Spleen (tissue), 13 donors: ENCODE measurements at places on chromosomes 7 and 10.

GRCh38 chr7:50653126-50653864, 88.1 kb upstream of the DDC start:
- H3K36me3 ChIP-seq = no peaks in the 10 kb centered on the region
- peaks cover 20% of the 10 kb centered on the region for H3K4me1 ChIP-seq
- peak overlapping the region; percentile 65 for H3K27ac ChIP-seq

GRCh38 chr10:71964098-71964742, at the start of gene CHST3:
Gene CHST3 (plus strand): TSS chr10:71964395. CDS start chr10:72005843, 41,448 bp downstream.
- no peaks in the 10 kb centered on the region for H3K36me3 ChIP-seq
- H3K4me3 ChIP-seq = peak within 1 kb of the TSS; percentile 47
- DNase-seq = no peak

- H3K27me3 ChIP-seq = no peaks in the 10 kb centered on the region
- H3K27ac ChIP-seq = no peak overlapping the region
- no peak overlapping the region for H3K4me3 ChIP-seq
- no peaks in the 10 kb centered on the region for H3K4me1 ChIP-seq
- DNase-seq = no peak
Measured at GRCh38 chr7:36794689-36795088, 70.4 kb upstream of the AOAH start.

- H3K4me1 ChIP-seq = no peaks in the 10 kb centered on the region
- no peak overlapping the region for H3K27ac ChIP-seq
- H3K27me3 ChIP-seq = no peaks in the 10 kb centered on the region
- no peak for DNase-seq
- no peak overlapping the region for H3K4me3 ChIP-seq
Measured at GRCh38 chr7:137813541-137813940, 33.2 kb downstream of the DGKI start.

- no peak overlapping the region for H3K4me3 ChIP-seq
- no peaks in the 10 kb centered on the region for H3K36me3 ChIP-seq
- no peak for DNase-seq
- H3K27ac ChIP-seq = no peak overlapping the region
- peaks cover 34% of the 10 kb centered on the region for H3K4me1 ChIP-seq
- H3K27me3 ChIP-seq = no peaks in the 10 kb centered on the region
Measured at GRCh38 chr10:78539247-78539766, 505.6 kb downstream of the RPS24 start.

DNA sequence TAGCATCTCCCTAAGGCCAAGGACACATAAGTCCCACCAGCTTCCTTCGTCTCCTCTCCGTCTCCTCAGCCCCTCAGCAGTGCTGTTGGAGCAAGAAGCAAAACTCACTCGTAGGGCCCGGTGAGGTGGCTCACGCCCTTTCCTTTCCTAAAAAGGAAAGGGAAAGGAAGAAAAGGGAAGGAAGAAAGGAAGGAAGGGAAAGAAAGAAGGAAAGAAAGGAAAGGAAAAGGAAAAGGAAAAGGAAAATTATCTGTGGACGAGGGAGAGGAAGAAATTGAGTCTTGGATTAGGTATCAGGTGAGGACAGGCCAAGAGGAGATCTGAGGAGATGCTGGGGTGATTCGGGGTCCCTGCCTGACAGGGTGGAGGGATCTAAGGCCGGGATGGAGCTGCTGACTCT, 3.1 kb upstream of the ZNF316 start:
- H3K4me3 ChIP-seq = no peak overlapping the region
- no peak overlapping the region for H3K27ac ChIP-seq
- no peaks in the 10 kb centered on the region for H3K27me3 ChIP-seq

GRCh38 chr10:132715776-132716680, 69.9 kb downstream of the NKX6-2 start:
- H3K4me1 ChIP-seq = no peaks in the 10 kb centered on the region
- H3K36me3 ChIP-seq = peaks cover 62% of the 10 kb centered on the region
- no peak overlapping the region for H3K4me3 ChIP-seq

DNA sequence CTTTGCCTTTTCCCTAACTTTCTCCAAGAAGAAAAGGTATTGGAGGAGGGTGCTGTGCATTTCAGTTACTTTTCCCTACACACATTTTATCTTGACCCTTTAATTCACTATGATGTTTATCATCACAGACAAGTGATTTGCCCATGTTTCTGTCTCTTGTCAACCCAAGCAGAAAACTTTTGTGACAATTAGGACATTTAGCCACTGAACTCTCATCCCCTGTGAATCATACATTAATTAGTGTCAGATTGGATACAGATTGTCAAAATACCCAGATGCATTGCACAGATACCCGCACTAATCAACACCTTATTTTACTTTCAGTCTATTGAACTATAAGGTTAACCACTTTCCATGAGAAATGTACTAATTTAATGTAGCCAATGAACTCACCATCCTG, 912.9 kb downstream of the SORCS1 start:
- no peak for DNase-seq
- no peaks in the 10 kb centered on the region for H3K4me1 ChIP-seq
- no peak overlapping the region for H3K4me3 ChIP-seq
- H3K27ac ChIP-seq = no peak overlapping the region
- H3K36me3 ChIP-seq = no peaks in the 10 kb centered on the region

GRCh38 chr10:132514821-132515520, 22.6 kb upstream of the INPP5A start:
- peak overlapping the region; percentile 79 for H3K27ac ChIP-seq
- H3K4me1 ChIP-seq = peaks cover 49% of the 10 kb centered on the region
- peak; percentile 86 for DNase-seq

DNA sequence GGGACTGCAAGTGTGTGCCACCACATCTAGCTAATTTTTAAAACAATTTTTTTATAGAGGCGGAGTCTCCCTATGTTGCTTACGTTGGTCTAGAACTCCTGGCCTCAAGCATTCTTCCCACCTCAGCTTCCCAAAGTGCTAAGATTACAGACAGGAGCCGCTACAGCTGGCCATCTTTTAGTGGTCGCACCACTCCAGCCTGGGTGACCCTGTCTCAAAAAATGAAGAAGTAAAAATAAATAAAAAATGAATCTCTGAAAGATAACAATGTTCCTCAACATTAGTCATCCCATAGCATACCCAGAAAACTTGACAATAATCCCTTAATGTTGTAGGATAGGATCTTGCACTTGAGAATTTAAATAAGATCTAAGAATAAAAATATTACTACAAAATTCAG, 18.2 kb downstream of the WBP1L start:
- peaks cover 51% of the 10 kb centered on the region for H3K4me1 ChIP-seq
- peaks cover 40% of the 10 kb centered on the region for H3K36me3 ChIP-seq
- H3K4me3 ChIP-seq = no peak overlapping the region
- H3K27me3 ChIP-seq = no peaks in the 10 kb centered on the region
- H3K27ac ChIP-seq = no peak overlapping the region

GRCh38 chr10:25104441-25104840, 70.4 kb upstream of the GPR158 start:
- no peak overlapping the region for H3K27ac ChIP-seq
- H3K4me3 ChIP-seq = no peak overlapping the region
- DNase-seq = no peak
- no peaks in the 10 kb centered on the region for H3K27me3 ChIP-seq
- no peaks in the 10 kb centered on the region for H3K36me3 ChIP-seq

GRCh38 chr10:71964743-71965515, 734 bp downstream of the CHST3 start:
- H3K4me1 ChIP-seq = peaks cover 31% of the 10 kb centered on the region
- peak overlapping the region; percentile 76 for H3K27ac ChIP-seq
- peaks cover 20% of the 10 kb centered on the region for H3K27me3 ChIP-seq
- H3K4me3 ChIP-seq = peak overlapping the region; percentile 35
- no peaks in the 10 kb centered on the region for H3K36me3 ChIP-seq
- DNase-seq = no peak

GRCh38 chr10:126930131-126930882, 25.1 kb downstream of the DOCK1 start:
- DNase-seq = no peak
- no peak overlapping the region for H3K4me3 ChIP-seq
- H3K36me3 ChIP-seq = no peaks in the 10 kb centered on the region
- H3K27me3 ChIP-seq = no peaks in the 10 kb centered on the region
- peak overlapping the region; percentile 40 for H3K27ac ChIP-seq

DNA sequence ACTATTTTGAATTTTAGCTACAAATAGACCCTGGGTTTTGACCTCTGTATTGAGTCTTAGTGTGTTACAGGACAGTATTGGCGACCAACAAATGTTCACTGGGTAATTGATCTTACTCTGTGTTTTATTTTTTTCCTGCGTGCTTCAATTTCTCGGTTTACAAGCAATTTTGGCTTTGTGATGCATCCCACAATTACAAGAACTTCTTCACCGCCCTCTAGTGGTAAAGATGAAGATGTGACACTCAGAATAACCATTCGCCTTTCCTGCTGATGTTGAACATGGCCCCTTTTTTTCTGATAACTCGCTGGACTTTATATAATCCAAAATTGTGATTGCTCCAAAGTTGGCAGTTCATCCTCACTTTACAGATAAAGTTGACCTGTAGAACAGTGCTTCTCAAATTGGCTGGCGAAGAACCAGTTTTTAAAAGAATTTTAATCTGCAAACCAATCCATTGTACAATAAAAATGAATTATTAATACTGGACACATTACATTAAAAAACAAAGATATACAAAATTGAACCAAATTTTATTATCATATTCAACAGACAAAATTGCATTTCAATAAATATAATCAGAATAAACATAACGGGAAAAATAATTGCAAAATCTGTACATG, 20.2 kb upstream of the SMC3 start:
- H3K27ac ChIP-seq = peak overlapping the region; percentile 45
- H3K27me3 ChIP-seq = no peaks in the 10 kb centered on the region
- no peak overlapping the region for H3K4me3 ChIP-seq

DNA sequence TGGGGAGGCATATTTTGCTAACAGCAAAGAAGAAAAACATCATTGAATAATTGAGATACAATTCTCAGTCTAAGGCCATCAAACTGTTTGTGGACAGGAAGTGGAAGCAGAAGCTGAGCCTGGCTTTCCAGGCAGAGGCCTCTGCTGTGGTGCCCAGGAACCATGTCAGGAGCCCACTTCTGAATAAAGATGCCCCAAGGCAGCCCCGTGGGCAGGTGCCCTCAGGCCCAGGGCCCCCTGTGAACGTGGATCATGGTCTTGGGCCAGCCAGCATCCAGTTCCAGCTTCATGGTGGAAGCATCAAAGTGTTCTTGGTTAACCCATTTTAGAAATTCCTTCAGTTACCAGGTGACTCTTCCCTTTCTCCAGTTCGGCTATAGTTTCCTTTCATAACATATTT, 346.8 kb downstream of the PTPRN2 start:
- H3K27me3 ChIP-seq = no peaks in the 10 kb centered on the region
- no peaks in the 10 kb centered on the region for H3K4me1 ChIP-seq
- no peak for DNase-seq
- no peak overlapping the region for H3K27ac ChIP-seq
- H3K4me3 ChIP-seq = no peak overlapping the region
- H3K36me3 ChIP-seq = no peaks in the 10 kb centered on the region

DNA sequence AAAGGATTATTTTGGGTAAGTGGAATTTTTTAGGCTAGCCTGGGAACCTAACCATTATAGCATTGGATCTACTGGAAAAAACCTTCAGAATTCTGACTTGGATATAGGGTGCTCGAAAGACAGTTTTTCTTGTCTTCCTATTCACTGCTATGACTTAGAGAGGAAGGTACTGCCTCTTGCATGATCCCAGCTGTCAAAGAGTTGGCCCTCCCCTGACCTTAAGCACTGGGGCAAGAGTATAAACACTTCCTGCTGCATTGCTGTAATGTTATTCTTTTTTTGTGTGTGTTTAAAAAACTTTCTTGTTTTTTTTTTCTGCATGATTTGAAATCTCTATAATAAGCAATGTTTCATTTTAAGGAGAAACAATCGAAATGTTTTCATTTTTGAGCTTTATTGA, 113.0 kb downstream of the LRMDA start:
- DNase-seq = no peak
- H3K36me3 ChIP-seq = no peaks in the 10 kb centered on the region
- H3K4me1 ChIP-seq = peaks cover 28% of the 10 kb centered on the region

DNA sequence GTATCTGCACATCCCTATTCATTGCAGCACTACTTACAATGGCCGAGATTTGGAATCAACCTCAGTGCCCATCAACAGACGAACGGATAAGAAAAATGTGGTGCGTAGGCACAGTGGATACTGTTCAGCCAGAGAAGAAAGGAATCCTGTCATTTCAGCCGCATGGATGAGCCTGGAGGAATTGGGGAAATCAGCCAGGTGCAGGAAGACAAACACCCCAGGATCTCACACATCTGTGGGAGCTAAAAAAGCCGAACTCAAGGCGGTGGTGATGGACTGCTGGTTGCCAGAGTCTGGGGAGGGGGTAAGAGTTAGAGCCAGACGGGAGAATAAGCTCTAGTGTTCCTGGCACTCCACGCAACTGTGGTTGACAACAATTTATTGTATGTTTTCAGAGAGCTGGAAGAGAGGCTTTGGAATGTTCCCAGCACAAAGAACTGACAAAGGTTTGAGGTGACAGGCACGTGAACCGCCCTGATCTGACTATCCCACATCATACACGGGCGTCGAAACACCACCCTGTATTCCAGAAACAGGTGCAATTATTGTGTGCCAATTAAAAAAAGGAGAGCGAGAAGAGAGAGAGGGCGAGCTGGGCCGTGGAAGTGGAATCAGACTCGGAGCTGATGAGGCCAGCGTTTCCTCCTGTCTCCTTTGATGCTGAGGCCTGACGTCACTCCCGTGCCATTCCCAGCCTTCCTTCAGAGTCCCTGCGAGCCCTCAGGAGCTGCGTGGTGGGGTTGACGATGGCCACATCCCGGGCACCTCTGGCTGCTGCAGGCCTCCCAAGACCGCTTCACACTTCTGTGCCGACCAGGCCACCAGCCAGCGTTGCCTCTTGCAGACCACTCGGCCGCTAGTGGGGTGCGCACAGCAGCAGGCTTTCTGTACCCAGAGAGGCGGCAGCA, 189.5 kb downstream of the DNAJB6 start:
- H3K27me3 ChIP-seq = no peaks in the 10 kb centered on the region
- H3K27ac ChIP-seq = no peak overlapping the region
- no peaks in the 10 kb centered on the region for H3K4me1 ChIP-seq
- peak; percentile 69 for DNase-seq
- no peaks in the 10 kb centered on the region for H3K36me3 ChIP-seq

GRCh38 chr10:23445591-23445990, 6.7 kb downstream of the OTUD1 start:
- H3K4me3 ChIP-seq = no peak overlapping the region
- H3K4me1 ChIP-seq = peaks cover 37% of the 10 kb centered on the region
- H3K27me3 ChIP-seq = no peaks in the 10 kb centered on the region
- H3K27ac ChIP-seq = peak overlapping the region; percentile 76

- no peaks in the 10 kb centered on the region for H3K4me1 ChIP-seq
- H3K36me3 ChIP-seq = no peaks in the 10 kb centered on the region
- no peak overlapping the region for H3K27ac ChIP-seq
- H3K27me3 ChIP-seq = no peaks in the 10 kb centered on the region
- peak; percentile 51 for DNase-seq
- no peak overlapping the region for H3K4me3 ChIP-seq
Measured at GRCh38 chr7:4247106-4247876, 434.8 kb upstream of the FOXK1 start.

GRCh38 chr10:625333-625696, 64.2 kb downstream of the DIP2C start:
- peak overlapping the region; percentile 60 for H3K27ac ChIP-seq
- peaks cover 7% of the 10 kb centered on the region for H3K4me1 ChIP-seq
- H3K27me3 ChIP-seq = peaks cover 83% of the 10 kb centered on the region
